ENCODE measurements at places on chromosomes 5 and 9.

- DNase-seq = no peak
Observed at GRCh38 chr9:94794476-94795167, 68.1 kb downstream of the AOPEP start.

GRCh38 chr9:131277287-131277909 is 1.1 kb upstream of the FAM78A start:
- DNase-seq = no peak

- no peak for DNase-seq
Observed at GRCh38 chr5:167767795-167768194, 523.6 kb upstream of the WWC1 start.

GRCh38 chr9:80503671-80504281 is 932.0 kb downstream of the TLE4 start:
- DNase-seq = no peak

DNA sequence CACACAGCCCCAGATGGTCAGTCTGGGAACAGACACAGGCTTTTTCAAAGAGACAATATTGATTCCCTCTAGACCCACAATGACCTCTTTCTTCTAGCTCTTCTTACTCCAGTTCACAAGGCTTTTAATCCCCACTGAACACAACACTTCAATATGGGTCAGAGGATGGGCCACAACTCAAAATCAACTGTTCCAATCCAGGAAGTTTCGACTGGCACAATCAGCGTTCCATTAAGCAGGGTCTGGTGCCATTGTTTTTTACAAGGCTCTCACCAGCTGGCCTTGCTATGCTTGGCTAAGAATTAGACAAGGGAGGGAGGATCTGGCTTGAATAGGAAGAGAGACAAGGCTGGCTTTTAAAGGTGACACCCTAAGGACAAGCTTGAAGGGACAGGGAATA is 199.4 kb upstream of the SLC24A2 start:
- DNase-seq = no peak

- no peak for DNase-seq
Observed at GRCh38 chr5:172104801-172105701, 83.0 kb downstream of the STK10 start.

DNA sequence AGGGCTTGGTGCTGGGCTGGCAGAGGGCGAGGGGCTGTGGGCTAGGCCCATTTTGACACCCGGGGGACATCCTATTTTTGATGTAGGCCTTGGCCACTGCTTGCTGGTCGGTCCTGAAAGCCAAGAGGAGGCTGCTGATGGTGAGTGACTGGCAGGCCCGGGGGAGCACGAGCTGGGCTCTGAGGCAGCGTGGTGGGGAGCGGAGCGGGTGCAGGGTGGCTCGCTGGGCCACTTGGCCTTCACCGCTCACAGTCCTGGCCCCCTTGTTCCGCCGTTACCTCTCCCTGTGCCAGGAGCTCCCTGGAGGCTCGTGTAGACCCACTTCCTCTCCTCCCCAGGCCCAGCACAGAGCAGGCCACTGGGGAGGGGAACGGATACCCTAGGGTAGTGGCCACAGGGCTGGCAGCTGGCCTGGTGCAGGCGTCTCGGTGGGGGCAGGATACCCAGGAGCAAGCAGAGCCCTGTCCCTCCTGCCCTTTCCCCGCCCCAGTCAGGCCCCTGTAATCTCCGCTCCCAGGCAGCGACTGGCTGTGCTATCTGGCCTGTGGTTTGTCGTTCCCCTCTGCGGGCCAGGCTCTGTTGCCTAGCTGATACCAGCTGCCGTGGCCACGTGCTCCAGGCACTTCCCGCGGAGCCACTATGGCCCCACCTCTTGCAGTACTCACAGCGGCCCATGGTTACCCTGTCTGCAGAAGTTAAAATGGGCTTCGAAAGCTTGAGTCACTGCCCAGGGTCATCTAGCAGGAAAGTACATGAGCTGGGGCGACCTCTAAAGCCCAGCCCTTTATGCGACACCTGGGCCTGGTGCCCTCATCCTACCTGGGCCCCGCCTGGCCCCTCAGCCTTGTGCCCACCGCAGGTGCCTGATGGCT is 11.7 kb upstream of the DOLPP1 start:
- no peak for DNase-seq

DNA sequence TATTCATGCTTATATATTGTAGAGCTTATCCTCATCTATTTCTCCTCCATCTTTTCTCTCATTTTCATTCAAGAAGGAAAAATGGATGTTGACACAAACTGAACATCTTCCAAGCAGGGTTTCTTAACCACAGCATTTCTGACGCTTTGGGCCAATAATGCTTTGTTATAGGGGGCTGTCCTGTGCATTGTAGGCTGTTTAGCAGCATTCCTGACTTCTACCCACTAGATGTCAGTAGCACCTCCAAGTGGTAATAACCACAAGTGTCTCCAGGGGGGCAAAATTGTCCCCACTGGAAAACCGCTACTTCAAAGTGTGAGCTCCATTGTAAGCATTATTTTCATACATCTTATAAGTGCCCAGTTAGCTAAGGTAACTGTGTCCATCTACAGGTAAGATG is 2.6 kb upstream of the TXNDC8 start:
- no peak for DNase-seq

DNA sequence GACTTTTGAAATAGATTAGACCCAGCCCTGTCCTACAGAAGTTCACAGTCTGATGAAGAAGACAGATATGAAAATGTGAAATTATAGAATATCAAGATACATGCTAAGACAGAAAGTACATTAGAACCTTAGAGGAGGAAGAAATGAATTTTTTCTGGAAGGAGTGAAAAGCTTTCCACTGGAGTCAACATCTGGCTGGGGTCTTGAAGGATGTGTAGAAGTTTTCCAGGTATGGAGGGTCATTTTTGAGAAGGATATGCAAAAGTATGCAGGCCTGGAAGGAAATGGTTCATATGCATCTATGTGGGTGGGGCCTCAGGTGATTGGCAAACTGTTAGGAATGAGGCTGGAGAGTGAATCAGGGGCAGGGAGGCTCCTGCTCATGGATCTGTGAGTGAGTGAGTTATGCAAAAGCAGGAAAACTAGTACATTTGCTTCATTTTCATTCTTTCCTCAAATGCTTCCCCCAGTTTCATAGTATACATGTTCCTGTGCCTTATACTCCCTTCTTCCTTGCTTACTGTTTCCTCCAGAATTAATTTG is 142.3 kb downstream of the GRIA1 start:
- no peak for DNase-seq

GRCh38 chr5:122727112-122727541 is 47.8 kb upstream of the SNX2 start:
- no peak for DNase-seq

DNA sequence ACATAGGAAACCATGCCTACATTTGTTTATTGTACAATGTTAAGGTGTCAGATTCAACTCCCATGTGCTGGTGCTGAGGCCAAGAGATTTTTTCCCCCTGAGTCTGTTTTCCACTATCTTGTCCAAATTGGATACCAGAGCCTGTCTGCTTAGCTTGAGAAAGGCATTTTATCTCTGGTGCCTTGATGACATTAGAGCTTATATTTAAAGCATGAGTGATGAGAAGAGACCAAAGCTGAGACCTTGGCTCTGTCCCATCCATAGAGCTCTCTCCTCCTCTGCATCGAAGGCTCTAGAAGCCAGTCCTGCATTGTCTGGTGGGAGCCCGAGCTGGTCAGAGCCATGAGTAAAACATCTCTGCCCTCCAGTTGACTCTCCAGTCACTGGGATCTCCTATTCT is 10.4 kb upstream of the PPP2CA start:
- DNase-seq = no peak

DNA sequence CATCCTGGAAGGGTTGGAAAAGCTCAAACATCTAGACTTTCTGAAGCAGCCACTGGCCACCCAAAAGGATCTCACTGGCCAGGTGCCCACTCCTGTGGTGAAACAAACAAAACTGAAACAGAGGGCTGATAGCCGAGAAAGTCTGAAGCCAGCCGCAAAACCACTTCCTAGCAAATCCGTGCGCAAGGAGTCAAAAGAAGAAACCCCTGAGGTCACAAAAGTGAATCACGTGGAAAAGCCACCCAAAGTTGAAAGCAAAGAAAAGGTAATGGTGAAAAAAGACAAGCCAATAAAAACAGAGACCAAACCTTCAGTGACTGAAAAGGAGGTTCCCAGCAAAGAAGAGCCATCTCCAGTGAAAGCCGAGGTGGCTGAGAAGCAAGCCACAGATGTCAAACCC is 87.6 kb downstream of the MAP1B start:
- DNase-seq = no peak

DNA sequence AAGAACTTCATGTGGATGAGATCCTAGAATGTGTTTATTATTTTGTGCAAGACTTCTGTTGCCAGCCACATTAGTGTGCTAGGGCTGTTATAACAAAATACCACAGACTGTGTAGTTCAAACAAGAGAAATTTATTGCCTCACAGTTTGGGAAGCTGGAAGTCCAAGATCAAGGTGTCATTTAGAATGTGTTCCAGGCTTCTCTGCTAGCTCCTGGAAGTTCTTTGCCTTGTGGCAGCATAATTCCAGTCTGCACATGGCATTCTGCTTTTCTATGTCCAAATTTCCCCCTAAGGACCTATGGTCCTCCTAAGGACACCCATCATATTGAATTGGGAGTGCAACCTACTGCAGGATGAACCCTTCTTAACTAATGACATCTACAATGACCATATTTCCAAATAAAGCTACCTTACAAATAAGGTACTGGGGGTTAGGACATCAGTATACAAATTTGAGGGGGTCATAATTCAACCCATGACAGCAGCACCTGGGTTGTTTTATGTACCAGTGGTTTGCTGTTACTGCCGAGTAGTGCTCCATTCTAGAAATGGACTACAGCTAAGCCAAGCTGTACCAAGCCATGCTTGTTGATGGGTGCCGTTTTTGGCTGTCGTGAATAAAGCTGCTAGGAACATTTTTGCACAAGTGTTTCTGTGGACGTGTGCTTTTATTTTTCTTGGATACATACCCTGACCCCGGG is 52.7 kb downstream of the DAPK1 start:
- DNase-seq = no peak

DNA sequence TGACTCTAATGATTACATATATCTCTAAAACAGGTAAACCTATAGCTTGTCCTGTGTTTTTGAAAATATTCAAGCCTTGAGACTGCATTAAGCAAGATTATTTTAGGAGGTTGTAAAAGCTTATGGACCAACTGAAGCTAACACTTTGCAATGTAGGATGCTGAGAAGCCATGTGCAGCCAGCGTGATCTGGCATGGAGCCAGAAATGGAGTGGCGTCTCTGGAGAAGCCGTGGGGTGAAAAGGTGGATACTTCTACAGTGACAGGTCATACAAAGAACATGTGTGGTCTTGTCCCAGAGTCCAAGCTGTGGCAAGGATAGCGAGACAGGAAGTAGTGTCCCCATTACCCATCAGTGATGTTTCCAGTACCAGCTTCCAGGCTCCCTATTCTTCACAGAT is 100.8 kb upstream of the CD180 start:
- no peak for DNase-seq

- DNase-seq = no peak
Observed at GRCh38 chr5:168334695-168335094, 43.2 kb downstream of the WWC1 start.

GRCh38 chr9:24342457-24342856 is 203.2 kb downstream of the IZUMO3 start:
- DNase-seq = no peak

- DNase-seq = no peak
Observed at GRCh38 chr5:7917130-7918123, 48.5 kb downstream of the MTRR start.

GRCh38 chr5:153352685-153353219 is 137.7 kb upstream of the GRIA1 start:
- DNase-seq = no peak

DNA sequence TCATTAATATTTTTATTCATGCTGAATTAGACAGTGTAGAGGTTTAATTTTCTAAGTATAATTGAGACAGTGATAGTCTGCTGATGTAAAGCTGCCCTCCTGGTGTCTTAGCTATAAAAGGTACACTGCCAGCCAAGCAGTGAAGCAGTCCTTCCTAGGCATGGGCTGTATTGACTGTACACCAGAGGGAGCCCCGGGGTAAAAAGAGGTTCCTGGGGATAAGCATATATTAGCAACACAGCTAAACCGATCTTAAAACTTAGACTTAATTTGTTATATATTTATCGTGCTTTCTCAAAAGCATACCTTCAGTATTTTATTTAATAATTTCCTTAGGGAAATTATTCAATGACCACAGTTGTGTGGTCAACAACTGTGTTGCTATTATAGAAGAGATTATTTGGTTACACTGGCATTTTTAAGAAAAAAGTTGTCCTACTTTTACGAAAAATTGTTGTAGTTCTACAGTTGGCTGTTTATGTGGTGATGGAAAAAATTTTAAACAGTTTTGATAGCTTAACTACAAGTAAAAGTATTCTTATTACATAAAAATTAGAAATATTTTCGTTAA is 68.8 kb downstream of the ELL2 start:
- DNase-seq = no peak

GRCh38 chr5:67802766-67803165 is 412.8 kb upstream of the PIK3R1 start:
- no peak for DNase-seq

- DNase-seq = no peak
Observed at GRCh38 chr9:121189660-121190059, 12.0 kb downstream of the RAB14 start.
